CD8-positive, alpha-beta memory T cell (primary cell): ENCODE measurements at places on chromosomes 7 and 10.

DNA sequence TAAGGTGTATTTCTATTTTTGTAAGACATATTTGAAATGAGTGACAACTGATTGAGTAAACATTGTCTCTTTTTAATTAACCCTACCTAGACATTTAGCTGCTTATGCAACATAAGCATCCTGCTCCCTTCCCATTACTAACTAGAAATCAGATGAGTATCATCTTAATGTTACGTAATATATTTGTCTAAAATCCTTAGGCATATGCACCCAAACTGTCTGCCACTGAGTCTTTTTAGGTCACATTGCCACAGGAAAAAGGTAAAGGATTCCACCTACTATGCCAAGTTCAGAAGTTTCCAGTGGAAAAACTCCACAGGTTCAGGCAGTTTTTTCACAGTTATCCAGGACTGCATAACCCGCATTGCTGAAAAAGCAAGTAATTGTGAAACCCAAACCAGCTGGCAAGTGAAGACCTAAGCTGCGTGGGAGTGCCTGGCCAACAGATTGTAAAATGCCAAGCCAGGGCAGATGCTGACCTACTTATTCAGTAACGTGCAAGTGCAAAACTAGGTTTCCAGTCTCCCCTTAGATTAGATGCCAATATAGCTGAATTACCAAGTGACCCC is 983.7 kb downstream of the GATA3 start:
- H3K4me1 ChIP-seq = no peaks in the 10 kb centered on the region
- H3K27me3 ChIP-seq = no peaks in the 10 kb centered on the region
- no peak for DNase-seq
- H3K36me3 ChIP-seq = no peaks in the 10 kb centered on the region
- no peak overlapping the region for H3K27ac ChIP-seq
- H3K4me3 ChIP-seq = no peak overlapping the region

DNA sequence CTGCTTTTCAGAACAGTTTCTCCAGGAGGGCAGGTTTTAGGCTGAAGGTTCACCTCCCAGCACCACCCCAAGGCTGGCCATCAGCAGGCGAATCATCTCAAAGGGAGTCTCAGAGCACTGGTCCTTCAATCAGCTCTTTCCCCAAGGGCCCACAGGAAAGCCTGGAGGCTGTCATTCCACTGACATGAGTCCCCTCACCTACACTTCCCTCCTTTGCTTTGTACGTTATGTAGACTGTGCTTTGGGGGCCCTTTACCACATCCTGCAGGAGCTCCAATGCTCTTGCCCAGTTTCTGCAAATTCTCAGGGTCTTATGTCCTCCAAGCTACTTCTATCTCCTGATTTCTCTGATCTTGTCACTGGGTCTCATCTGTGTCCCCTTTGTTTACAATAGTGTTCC is 15.4 kb downstream of the WDFY4 start:
- no peaks in the 10 kb centered on the region for H3K27me3 ChIP-seq
- H3K4me1 ChIP-seq = no peaks in the 10 kb centered on the region
- no peak for DNase-seq

GRCh38 chr7:5276611-5277010 is 6.1 kb upstream of the SLC29A4 start:
- H3K27ac ChIP-seq = no peak overlapping the region
- no peaks in the 10 kb centered on the region for H3K36me3 ChIP-seq
- DNase-seq = no peak

DNA sequence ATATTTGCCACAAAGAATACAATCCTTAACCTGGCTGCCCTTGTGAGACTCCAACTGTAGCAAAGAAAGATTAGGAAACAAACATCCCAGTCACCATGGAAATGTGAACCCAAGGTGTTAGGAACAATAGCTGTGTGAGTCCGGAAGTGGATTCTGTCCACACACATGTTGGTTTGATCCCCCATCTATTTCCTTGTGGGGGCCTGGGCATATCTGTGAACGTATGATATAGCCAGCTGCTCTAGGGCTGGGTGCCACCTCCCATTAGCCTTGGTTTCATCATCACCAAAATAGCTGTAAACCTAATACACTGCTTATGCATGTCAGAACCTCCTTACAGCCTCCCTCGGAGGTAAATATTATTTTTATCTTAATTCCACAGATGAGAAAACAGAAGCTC is 26.4 kb downstream of the GRK5 start:
- peaks cover 30% of the 10 kb centered on the region for H3K4me1 ChIP-seq
- H3K4me3 ChIP-seq = no peak overlapping the region
- H3K27me3 ChIP-seq = no peaks in the 10 kb centered on the region
- no peaks in the 10 kb centered on the region for H3K36me3 ChIP-seq
- DNase-seq = no peak

DNA sequence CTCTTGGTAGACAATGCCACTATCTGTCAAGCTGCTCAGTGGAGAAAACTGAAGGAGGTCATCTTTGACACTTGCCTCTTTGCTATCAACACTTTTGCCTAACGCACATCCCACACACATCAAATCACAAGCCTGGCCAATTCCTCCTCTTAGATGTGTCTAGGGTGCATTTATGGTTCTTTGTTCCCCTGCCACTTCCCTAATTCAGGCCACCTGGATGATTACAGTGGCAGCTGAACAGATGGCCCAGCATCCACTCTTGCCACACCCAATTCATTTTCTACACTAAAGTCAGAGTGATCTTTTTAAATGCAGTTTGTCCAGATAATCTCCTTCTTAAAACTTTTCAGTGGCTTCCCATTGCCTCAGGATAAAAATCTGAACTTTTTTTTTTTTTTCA is 58.6 kb downstream of the LAMB4 start:
- H3K27me3 ChIP-seq = no peaks in the 10 kb centered on the region
- no peak for DNase-seq
- H3K36me3 ChIP-seq = no peaks in the 10 kb centered on the region
- H3K27ac ChIP-seq = no peak overlapping the region
- H3K4me1 ChIP-seq = no peaks in the 10 kb centered on the region

GRCh38 chr10:131480066-131480465 is 168.5 kb upstream of the TCERG1L start:
- DNase-seq = no peak
- H3K36me3 ChIP-seq = no peaks in the 10 kb centered on the region
- no peaks in the 10 kb centered on the region for H3K4me1 ChIP-seq

- no peaks in the 10 kb centered on the region for H3K4me1 ChIP-seq
- no peaks in the 10 kb centered on the region for H3K36me3 ChIP-seq
- no peak overlapping the region for H3K4me3 ChIP-seq
- no peak overlapping the region for H3K27ac ChIP-seq
- H3K27me3 ChIP-seq = no peaks in the 10 kb centered on the region
Observed at GRCh38 chr10:130727766-130728490, 583.6 kb downstream of the TCERG1L start.
